ENCODE measurements at places on chromosomes 2 and 18. TPM values are rescaled to one million over a fixed set of nuclear protein-coding genes. Genes with fewer than 3 reads are reported as not detected.

GRCh38 chr2:98346311-98347236, at the start of gene CNGA3:
TSS of gene CNGA3 (plus strand) at chr2:98346456. CDS start at chr2:98369976, 23,520 bp downstream.
- DNase-seq: no peak

DNA sequence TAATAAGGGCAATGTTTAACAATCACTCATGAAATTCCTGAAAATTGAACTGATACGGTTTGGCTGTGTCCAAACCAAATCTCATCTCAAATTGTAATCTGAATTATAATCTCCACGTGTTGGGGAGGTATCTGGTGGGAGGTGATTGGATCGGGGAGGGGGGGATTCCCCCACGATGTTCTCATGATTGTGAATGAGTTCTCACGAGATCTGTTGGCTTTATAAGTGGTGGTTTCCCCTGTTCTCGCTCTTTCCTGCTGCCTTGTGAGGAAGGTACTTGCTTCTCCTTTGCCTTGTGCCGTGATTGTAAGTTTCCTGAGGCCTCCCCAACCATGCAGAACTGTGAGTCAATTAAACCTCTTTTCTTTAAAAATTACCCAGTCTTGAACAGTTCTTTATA, 34.0 kb upstream of the SKOR2 start:
- DNase-seq: no peak

DNA sequence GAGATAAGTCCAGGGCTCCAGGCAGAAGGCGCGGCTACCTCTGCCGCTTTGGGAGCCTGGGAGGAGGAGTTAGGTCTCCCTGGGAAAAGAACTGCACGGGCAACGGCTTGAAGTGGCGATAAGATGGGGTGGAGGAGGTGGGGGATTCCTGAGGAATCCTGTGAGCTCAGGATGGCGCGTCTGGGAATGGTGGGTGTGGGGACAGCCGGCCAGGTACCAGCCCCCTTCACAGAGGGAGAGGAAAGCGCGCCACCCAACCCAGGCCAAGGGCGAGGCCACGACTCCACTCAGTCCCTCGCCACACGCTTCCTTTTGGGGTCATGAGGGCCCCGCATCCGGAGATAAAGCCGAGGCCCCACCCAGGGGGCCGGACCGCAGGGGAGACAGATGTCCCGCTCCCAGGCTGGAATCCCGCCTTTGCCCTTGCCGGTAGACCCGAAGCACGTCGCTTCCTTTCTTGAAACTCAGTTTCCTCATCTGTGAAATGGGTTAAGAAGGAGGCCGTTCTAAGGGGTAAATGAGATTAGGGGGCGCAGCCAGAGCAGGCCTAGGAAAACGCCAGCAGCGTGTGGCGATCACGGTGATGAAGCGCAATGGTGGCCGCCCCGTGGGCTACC, 1.7 kb upstream of the CTDSP1 start:
- DNase-seq: no peak

DNA sequence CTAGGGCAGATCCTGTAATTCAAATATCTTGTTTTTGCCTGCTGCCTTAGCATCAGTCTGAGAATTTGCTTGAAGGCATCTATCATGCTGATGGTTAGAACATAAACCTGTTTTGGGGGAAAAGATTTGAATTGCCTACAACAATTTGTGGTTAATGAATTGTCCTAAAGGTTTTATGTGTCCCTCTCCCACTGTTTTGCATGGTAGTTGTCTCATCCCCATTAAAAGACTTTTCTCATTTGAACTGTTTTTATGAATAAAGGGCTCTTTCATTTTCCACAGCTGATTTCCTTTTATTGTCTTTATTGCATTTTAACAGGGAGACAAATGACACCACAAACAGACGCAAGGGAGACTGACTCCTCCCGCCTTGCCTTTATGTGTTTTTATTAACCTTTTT, 275.6 kb downstream of the PIK3C3 start:
- no peak for DNase-seq

DNA sequence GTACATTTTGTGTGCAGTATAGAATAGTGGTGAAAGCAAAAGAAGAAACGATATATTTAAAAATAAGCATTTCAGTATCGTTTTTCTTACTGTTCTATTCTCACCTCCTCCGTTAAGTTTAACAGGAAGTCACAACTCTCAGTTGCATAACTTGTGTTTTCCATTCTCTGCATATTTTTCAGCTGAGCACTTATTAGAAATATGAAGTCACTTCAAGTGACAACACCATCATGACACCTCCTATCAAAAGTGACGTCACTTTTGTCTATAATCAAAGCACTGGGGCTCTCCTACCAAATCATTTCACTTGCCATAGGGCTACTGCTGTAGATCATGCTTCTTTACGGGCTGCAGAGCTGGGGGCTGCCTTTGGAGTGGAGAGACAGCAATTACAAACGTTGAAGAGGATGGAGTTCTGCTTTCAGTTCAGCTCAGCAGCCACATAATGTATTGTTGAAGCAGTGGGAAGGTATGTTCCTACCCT, 36.3 kb downstream of the STAT4 start:
- DNase-seq: no peak

OSBPL1A gene
- total RNA-seq: 42.9 TPM

GPATCH11 gene
- total RNA-seq: 0.21 TPM

PKDCC gene
- 210 TPM for total RNA-seq

SLC4A5 gene
- total RNA-seq: 0.11 TPM

TNFAIP6 gene
- 13.6 TPM for total RNA-seq

Measured in ascending aorta (tissue), 2 donors.